ENCODE measurements at places on chromosomes 3 and 15.
A peak's percentile ranks its signal among the peaks of the same experiment; 100 is the strongest.

- no peak for DNase-seq
These were observed 1.5 kb downstream of the UMPS start for GRCh38 chr3:124731760-124732159.

GRCh38 chr3:113136071-113136470, 75.3 kb upstream of the BOC start:
- no peak for DNase-seq

DNA sequence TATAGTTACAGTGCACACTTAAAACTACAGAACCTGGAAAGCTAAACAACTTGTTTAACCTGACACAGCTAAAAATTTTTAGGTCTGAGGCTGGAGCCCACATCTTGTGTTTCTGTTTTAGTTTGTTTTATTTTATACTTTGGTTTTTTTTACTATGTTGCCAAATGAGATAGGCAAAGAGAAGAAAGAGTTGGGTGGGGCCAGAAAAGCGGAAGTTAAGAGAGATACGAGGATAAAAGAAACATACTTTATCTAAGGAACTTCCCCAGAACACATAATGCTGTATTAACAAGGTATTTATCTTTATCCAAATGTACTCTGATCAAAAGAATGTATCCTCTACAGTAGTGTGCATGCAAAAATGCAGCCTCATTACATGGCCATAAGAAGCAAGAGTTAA, 1145.7 kb downstream of the EPHA3 start:
- no peak for DNase-seq

DNA sequence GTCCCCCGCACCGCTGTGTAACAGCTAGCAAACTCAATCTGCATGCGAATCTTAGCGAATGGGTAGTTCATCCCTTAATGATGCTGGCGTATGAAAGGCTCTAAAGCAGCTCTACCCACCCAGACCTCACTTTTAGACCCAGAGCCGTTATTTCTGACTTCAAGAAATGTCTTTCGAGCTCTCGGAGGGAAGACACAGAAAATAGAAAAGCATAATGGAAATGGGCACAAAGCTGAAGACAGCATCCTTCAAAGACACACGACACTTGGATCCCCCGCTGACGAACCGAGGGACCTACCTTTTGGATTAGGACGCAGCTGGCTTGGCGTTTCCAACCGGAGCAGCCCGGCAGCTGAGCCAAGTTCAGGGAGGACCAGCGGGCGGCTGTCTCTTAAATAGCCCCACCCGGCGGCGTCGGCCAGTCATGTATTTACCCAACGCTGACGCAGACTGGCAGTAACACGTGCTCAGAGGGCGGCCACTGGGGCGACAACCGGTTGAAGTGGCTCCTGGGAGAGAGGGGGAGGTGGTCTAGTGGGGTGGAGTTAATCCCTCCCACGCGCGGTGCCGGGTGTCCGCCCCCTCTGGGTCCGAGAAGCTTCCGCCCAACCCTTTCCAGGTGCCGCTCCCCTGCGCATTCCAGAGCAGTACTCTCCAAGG, 1.5 kb downstream of the CCK start:
- no peak for DNase-seq

DNA sequence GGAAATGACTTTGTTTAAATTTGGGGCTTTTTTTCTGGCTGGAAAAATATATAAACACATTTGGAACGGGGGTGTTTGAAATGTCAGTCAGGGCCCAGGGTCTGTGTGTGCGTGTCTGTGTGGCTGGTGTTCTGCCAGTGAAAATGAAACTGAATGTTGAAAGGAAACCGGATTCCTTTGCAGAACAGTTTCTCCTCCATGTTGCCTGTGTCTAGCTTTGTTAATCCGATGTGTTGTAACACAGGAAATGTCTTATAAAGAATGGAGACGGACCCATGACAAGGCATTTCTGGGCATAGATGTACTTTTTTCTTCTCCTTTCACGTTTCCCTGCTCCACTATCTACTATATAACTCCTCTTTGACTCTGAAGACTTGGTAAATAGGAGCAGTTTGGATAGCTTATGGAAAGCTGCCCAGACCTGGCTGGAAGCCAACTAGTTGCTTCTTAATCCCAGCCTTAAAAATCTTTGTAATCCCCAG, 2.8 kb downstream of the SQOR start:
- no peak for DNase-seq

DNA sequence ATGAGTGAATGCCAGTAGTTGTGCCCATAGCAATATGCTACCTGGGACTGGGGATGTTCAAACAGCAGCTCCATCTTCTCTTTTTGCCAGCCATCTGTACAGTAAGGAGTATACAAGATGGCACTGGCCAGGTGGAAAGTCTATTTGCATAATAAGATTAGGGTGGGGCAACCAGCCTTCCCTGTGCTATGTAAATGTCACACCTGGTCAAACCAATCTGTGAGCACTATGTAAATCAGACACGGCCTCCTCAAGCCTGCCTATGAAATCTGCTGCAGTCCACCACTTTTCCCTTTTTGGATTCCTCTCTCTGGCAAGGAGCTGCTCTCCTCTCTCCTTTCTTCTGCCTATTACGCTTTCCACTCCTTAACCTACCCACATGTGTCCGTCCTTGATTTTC, 53.0 kb downstream of the C3orf80 start:
- no peak for DNase-seq

- no peak for DNase-seq
These were observed 120.8 kb downstream of the FEZF2 start for GRCh38 chr3:62252438-62253157.

DNA sequence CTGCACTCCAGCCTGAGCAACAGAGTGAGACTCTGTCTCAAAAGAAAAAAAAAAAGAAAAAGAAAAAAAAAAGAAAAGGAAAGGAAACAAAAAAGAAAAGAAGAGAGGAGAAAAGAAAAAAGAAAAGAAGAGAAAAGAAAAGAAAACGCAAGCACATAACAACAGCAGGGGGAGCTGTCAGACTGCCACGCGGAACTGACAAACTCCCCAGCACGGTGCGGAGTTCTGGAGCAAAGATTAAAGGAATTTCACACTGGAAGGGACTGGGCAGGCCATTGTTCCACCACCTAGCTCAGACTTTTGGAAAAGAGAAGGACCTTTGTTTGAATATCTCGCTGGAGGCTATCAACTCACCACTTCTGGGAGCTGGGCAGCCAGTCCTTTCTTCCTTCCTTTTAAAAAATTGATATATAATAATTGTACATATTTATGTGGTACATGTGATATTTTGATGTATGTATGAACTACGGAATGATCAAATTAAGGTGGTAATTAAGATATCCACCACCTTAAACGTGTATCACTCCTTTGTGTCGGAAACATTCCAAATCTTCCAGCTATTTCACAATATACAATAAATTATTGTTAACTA, 40.5 kb downstream of the DPPA2 start:
- DNase-seq = no peak

GRCh38 chr15:98957655-98958054, 49.9 kb downstream of the PGPEP1L start:
- DNase-seq = no peak

DNA sequence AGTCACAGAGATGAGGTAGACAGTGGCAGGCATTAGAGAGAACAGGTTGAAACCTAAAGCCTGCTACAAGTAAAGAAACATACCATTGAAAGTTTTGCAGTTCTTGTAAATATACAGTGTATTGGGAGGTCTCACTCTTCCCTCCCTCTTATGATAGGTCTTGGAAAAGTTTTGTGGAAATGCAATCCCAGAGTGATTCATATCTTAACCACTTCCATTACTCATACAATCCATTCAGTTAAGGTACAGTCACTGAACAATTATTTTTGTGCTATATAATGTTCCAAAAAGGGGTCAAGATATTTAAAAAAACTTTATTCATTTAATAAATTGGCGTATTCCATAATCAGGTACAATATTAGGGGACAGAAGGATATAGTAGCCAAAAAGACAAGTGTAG, 737.7 kb upstream of the ALCAM start:
- peak; percentile 57 for DNase-seq

DNA sequence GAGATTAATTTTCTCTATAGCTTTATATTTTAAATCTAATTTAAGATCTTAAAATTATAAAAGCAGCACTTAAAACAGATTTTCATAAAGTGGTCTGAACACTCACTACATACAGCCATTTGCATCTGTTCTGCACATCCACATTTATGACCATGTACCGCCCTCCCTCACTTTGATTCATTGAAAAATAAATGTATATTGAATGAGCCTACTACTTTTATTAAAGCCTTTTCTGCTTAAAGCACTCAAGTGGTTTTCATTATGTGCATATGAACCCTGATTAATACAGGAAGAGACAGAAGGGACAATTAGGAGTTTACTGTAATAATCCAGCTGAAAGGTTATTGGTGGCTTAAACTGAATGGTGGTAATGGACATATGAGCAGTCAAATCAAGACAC, 129.4 kb downstream of the DLG1 start:
- no peak for DNase-seq

GRCh38 chr3:141524988-141525387, 38.2 kb downstream of the RASA2 start:
- DNase-seq = no peak

- DNase-seq = no peak
These were observed 47.7 kb downstream of the CYP11A1 start for GRCh38 chr15:74319596-74320351.

All from non-pigmented ciliary epithelial cell (primary cell).